CD4-positive, alpha-beta memory T cell (primary cell): ENCODE measurements at places on chromosomes 7 and 10.

DNA sequence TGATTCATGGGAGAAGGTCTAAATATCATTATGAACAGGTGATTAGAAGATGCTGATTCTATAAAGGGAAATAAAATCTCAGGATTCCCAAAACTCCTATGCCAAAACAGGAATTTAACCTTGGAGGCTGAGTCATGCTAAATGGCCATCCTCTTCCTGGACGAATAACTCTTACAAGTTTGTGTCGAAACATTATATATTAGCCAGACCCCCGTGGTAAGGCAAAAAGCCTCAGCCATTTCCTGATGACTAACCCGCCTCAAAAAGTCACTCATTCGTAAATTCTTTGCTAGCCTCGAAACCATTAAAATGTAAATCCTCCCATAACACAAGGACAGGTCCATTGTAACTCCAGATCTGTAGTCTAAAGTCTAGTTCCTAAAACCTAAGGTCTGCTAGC, 32.0 kb downstream of the CUL2 start:
- DNase-seq = no peak

DNA sequence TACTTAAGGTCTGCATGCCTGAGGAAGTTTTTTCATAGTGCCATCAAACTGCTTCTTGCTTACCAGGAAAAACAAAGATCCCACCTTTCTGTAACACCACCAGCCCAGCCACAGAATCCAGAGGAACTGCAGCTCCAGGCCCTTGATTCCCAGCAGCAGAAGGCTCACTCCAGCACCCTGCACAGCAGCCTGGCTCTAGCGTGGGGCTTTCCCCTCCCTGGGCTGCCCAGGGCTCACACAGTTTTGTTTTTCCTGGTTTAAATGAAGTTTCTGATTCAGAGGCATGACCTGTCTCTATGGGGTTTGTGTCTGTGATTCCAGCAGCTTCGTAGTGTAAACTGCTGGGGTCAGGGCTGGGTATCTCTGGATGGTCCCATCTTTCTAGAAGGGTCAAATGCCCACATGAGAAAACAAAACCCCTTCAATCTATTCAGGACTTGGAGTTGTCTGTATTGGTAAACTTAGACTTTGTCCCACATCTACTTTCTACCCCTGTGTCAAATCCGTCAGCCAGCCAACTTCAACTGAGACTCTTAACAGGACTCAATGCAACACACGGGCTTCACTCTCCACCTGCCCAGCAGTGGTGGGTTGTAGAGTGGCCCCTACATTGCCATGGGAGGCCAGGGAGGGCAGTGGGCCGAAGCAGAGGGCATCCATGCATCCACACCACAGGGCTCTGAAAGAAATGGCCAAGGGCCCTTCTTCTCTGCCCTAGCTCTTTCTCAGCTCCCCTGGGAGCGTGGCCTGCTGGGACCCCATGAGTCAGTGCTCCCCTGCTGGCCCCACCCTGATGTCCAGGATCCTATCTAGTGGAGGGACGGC, 73.6 kb downstream of the ATXN7L1 start:
- DNase-seq = no peak

DNA sequence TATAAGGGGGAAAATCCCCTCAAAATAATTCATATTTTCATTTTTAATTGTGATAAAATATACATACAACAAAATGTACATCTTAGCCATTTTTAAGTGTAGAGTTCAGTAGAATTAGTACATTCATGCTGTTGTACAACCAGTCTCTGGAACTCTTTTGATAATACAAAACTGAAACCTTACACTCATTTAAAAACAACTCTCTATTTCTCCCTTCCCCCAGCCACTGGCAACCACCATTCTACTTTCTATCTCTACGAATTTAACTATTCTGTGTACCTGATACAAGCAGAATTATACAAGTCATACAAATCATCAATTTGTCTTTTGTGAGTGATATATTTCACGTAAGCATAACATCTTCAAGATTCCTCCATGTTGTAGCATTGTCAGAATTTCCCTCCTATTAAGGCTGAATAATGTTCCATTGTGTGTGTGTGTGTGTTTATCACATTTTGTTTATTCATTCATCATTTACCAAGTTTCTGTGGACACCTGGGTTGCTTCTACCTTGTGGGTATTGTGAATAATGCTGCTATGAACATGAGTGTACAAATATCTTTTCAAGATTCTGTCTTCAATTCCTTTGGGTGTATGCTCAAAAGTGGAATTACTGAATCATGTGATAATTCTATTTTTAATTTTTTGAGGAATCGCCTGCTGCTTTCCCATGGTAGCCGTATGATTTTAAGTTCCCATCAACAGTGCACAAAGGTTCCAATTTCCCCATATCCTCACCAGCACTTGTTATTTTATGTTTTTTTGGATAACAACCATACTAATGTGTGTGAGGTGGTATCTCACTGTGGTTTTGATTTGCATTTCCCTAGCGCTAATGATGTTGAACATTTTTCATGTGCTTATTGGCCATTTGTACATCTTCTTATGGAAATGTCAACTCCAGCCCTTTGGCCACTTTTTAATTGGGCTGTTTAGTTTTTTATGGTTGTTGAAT, 4.7 kb upstream of the EBLN1 start:
- DNase-seq = no peak

- no peak for DNase-seq
Measured at GRCh38 chr10:571166-571565, 118.3 kb downstream of the DIP2C start.

DNA sequence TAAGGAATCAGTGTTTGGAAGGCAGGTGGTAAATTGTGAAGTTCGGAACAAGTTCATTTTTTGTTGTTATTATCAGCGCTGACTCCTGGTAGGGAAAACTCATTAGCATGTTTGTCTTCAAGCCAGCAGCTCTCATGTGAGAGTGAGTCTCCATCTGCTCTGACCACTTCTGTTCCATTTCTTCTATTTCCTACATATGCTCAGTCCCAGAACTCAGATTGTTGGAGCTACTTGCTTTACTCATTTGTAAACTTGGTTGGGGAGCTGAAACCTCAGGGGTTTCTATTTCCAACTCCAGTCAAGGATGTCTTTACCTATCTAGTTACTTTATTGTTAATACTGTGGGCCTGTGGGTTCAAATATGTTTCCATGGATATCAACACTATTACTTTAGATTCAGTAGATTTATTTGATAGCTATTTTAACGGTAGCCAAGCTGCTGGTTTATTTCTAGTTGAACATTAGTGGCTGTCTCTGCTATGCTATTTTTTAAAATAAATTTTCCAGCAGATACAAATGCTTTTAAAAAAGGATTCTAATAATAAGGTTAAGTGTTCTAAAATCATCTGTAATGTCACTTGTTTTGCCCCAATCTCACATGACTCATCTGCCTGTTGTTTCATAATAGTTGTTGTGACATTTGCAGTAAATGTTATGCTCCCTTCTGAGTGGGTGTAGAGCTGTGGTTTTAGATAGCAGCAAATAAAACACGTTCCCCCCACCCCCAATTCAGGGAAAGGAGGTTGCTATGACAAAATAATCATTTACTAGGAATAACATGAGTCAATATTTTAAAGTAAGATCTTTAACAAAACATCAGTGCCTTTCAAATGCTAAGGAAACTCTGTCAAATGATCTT, 143.3 kb downstream of the HDAC9 start:
- DNase-seq = peak; percentile 18

DNA sequence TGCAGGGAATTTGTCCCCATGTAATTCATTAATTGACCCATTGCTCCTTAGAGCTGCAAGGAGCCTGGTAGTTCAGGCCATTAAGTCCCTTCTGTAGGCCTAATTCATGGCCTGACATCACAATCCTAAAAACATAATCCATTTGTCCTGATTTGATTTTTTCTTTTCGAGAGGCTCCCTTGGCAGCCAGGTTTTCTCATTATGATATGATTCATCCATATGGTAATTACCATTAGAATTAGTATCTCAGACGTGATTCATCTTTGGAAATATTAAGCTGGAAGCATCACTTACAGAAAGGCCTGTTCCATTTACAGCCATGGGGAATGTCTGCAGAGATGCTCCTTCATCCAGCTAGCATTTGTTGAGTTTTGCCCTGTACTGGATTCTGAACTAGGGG, 128.5 kb downstream of the PLCE1 start:
- DNase-seq = no peak

GRCh38 chr7:33905389-33906032, at the start of gene BMPER:
Gene BMPER, plus strand, starts transcription at chr7:33905539. Its CDS starts 75 bp downstream, at chr7:33905614.
- no peak for DNase-seq

DNA sequence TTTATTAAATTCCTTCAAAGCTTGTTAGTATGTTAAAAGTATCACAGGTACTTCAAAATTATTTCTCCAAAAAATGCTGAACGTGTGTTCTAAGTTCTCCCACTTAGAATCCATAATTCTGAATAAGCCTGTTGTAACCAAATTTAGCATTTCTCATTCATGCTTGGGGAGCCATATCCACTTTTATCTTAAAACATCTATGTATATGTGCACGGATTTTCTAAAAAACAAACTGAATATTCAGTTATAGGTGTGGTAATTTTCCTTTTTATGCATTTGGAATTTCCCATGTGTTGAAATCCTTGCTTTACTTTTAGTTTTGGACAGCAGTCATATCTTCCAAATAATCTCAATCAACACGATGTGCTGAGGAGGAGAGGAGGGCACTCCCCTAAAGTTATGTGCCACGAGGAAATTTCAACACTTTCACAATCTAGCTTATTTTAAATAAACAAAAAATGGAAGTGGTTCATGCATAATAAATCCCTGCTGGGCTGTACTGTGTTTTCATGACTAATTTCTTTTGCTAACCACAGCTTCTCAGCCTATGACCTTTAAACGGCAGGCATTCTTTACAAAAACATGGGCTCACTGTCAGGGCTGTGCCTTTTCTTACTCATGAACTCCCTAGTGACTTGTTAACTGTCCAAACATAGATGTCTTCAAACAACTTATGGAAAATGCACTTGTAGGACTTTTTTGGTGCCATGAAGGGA, 380.3 kb upstream of the SEMA3C start:
- no peak for DNase-seq

GRCh38 chr7:100791881-100792666, 35.2 kb downstream of the EPHB4 start:
- DNase-seq = no peak
